NCI-H82 (cell line): ENCODE measurements at places on chromosomes 5 and 9.
A peak's percentile ranks its signal among the peaks of the same experiment; 100 is the strongest.

- no peak for DNase-seq
Measured at GRCh38 chr5:1387876-1388275, 43.0 kb upstream of the CLPTM1L start.

- no peak for DNase-seq
Measured at GRCh38 chr5:29963956-29964355, 1229.5 kb upstream of the CDH6 start.

DNA sequence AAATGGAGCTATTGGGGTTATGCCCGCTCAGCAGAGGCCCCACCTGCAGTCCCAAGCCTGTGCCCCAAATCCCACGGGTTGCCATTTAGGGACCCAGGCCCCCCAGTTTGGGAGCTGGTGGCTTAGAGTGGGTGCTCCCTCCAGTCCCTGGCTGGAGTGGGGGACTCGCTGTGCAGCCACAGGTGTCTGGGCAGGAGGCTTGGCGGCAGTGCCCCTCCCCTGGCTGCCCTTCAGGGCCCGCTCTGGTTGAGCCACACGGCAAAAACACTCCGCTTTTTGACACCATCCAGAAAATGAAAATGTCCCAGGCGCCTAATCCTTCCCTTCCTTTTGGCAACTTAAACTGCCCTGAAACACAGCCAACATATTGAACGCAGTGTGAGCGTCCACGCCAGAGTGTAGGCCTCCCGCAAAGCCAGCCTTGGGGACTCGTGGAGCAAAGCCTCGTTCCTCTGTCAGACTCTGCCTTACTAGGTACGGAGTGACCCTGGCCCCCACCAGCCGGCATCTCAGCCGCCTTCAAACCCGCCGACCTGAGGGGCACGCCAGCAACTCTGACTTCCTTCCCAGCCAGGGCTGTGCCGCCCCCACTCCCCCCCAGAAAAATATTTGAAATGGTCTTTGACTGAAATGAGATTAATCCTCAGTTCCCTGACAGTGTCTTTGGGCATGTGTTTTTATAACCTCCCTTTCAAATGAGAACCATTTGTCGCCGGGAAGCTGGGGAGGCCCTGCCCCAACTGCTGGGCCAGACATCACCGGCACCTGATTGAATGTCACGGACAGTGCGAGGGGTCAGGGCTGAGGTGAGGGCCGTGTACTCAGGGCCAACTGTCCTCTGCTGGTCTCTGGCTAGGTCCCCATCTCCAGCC is 98.5 kb upstream of the LMX1B start:
- no peak for DNase-seq

GRCh38 chr9:130906735-130907416 is 10.3 kb upstream of the QRFP start:
- DNase-seq = peak; percentile 69

GRCh38 chr5:156383510-156384265 is 56.7 kb downstream of the SGCD start:
- DNase-seq = no peak
